ELF-1 (cell line): ENCODE measurements at places on chromosomes 5 and 9.

- DNase-seq = no peak
Observed at GRCh38 chr5:27341342-27341741, 303.0 kb upstream of the CDH9 start.

GRCh38 chr5:93209476-93209875, 371.5 kb downstream of the NR2F1-AS1 start:
- no peak for DNase-seq

DNA sequence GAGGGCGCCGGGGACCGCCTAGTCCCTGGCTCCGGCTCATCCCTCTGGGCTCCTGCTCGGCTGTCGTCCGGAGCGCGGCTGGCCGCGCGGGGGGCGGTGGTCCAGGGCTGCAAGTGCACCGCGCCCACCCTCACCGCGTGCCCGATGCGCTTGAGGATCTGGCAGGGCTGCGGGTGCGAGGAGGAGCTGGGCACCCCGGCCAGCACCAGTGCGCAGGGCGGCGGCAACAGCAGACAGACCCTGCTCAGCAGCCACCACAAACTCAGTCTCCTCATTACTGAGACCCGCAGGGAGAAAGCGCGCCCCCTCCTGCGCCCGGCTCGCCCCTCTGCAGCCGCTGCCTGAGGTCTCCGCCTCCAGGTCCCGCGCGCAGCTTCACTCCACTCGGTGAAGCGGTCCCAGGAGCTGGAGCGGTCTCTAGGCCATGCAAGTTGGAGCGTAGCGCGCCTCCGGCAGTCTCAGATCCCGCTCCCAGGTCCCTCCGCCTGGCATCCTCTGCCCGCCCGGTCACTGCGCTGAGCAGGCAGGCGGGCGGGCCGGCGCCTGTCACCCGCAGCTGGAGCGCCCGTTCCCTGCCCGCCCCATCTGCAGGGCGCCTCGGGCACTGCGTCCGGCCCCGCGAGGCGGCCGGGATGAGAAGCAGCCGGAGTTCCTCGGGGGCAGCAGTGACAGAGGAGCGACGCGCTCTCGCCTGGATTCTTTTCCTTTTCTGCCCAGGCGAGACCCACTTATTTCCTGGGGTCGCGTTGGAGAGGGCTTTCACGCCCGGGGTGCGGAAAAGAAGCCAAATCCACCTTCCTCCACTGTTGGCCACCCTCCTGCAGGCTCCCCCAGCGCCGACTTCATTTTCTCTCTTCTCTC, 512 bp downstream of the GRIN3A start:
- DNase-seq = peak; percentile 26

DNA sequence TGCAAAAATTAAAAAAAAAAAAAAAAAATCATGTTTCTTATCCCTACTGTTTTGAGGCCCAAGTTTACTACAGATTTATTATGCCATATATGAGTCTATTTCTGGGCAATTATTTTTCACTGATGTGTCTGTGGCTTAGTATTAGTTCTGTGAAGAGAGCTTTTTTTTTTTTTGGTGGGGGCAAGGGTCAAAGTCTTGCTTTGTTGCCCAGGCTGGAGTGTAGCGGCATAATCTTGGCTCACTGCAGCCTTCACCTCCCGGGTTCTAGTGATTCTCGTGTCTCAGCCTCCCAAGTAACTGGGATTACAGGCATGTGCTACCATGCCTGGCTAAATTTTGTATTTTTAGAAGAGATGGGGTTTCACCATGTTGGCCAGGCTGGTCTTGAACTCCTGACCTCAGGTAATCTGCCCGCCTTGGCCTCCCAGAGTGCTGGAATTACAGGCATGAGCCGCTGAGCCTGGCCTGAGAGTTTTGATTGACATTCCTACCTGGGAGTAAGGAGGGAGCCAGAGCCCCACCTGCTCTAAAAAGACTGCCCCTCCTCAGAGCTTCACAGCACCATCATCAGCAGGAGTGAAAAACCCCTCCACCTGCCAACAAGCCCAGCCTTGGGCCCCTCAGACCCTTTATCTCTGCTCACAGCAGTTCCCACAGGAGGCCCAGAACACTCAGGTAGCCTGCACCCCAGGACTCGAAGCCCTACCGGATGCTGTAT, 36.1 kb upstream of the JADE2 start:
- DNase-seq = no peak

GRCh38 chr9:132341177-132341840, 13.5 kb downstream of the SETX start:
- DNase-seq = no peak

GRCh38 chr5:148384380-148384737, 601 bp downstream of the FBXO38 start:
- DNase-seq = no peak

GRCh38 chr5:105639068-105639467, 2031.7 kb downstream of the EFNA5 start:
- peak; percentile 88 for DNase-seq

DNA sequence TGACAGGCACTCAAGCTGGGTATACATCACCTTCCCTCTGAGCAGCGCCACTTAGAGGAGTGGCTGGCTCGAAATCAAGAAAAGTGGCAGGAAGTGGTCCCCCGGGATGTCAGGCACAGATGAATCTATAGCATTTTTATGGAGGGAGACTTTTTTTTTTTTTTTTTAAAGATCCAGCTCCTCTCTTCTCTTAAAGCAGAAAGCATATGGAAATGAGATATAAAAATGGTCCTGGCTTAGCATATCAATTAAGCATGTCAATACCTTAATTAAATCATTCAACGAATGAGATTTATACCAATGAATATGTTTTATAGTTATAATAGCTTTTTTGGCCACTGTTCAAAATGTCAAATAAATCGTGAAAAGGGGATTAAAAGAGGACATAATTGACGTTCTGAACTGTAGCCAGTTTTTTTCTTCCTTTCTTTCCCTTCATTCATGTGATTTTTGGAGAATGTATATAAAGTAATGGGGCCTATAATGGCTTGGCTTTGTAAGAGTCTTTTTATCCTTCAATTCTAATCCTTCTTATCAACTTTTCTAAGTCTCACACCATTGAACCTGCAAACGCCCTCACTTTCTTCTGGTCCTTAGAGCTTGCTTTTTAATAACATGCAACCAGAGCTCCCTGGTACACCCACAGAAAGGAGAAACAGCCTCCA, 319.2 kb upstream of the PANK3 start:
- DNase-seq = no peak

DNA sequence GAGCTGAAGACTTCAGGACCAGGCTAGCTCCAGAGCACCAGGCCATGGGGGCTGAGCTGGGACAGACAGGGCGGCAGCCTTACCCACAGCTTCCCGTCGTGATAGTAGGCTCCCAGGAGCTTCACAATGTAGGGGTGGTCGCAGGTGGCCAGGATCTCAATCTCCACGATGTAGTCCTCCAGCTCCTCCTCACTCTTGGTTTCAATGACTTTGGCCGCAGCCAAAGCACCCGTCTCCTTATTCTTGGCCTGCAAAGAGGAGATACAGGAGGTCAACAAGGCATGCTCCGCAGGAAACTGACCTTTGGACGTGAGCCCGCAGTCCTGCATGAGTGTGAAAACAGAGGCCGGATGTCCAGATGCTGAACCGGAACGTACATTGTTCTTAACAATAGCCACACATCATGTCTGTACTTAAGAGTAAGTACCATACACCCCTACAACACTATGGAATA, 31.5 kb downstream of the STK10 start:
- DNase-seq = no peak

DNA sequence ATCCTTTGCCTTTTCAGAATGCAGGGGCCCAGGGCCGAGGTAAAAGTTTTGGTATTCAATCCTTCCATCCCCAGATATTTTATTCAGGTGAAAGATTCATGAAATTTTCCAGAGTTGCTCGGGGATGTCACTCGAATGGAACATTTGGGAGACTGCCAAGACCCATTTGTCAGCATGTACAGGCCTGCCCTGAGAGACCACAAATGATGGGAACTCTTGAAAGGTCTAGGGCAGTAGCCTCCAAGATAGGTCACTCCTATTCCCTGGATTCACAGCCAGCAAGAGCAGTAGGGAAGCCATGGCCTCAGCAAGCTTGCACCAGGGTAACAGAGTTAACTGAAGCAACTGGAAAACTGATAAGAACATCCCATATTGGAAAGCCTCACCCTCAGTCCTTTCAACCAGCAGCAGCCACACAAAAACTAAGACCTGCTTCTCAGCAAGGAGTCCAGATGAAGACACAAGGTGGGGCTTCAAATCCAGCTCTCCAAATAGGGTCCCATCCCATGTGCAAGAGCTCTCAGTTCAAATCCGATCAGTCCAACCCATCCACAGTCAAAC, 12.5 kb downstream of the CARD6 start:
- DNase-seq = no peak

DNA sequence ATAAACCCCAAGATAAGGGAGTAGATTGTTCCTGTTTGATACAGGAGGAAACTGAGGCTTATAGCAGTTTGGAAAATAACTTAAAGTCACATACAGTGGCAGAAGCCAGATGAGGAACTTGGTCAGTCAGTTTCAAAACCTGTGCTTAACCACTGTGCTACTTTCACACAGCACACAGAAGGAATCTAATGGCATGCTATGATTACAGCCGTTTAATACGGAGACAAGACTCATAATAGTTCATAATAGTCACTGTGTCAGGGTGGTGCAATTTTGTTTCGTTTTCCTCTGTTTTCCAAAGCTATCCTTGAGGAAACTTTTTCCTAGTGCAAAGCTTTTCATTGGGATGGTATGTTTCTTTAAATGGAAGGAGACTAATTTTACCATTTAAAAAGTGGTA, 112.3 kb downstream of the GCNT1 start:
- DNase-seq = no peak

DNA sequence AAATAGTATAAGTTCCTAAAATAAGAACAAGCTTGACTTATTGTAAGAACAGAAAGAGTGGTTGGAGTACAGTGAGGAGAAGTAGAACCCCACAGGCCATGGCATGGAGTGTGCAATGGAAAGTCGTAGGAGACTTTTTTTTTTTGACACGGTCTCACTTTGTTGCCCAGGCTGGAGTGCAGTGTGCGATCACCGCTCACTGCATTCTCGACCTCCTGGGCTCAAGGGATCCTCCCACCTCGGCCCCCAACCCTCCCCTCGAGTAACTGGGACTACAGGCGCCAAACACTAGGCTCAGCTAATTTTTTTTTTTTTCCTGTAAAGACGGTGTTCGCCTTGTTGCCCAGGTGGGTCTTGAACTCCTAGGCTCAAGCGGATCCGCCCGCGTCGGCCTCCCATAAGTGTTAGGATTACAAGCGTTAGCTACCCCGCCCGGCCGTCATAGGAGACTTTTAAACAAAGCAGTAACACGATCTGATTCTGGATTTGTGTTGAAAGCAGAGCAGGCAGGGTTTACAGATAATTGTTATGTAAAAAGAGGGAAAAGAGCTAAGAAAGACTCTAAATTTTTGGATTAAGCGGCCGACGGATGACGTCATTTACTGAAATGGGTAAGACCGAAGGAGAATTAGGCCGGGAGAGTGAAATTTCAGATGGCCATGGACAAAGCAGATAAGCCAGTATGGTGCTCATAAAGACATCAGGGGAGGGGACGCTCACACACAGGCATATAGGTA, 752 bp downstream of the TSTD2 start:
- peak; percentile 84 for DNase-seq

DNA sequence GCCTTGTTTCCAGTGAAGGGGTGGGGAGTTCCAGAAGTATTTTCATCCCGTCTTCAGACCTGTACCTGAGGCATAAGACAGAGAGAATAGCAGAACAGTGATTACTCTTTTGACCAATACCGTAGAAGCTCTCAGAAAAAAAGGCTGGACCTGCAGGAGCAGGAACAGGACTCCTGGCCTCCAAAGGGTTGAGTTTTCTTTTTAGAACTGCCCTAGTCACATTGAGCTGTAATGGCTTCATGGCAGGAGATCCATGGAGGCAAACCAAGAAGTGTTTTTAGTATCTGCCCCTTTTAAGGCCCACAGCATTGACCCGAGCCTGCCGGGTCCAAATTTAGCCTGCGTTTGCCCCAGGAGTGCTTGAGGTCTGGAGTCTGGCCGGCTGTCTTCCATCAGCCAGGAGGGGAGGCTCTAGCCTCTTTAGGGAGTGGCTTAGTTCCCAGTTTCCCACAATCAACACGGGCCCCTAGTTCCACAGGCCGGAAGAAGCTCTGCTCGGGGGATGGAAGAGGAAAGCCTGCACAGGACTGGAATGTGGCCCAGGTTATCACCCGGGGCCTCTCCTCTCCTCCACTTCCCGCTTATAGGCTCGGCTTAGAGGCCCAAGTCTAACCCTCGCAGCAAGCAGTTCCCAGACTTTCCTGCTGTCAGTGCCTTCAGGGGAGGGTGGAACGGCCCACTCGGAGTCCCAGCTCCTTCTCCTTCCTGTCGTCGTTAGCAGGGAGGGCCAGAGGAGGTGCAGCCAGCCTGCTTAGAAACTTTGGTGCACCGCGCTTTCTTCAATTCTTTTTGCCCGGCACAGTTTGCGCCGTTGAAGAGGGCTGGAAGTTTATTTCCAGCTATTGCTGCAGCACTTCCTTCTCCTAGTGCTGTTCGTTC, 80.7 kb downstream of the C9orf152 start:
- peak; percentile 94 for DNase-seq

DNA sequence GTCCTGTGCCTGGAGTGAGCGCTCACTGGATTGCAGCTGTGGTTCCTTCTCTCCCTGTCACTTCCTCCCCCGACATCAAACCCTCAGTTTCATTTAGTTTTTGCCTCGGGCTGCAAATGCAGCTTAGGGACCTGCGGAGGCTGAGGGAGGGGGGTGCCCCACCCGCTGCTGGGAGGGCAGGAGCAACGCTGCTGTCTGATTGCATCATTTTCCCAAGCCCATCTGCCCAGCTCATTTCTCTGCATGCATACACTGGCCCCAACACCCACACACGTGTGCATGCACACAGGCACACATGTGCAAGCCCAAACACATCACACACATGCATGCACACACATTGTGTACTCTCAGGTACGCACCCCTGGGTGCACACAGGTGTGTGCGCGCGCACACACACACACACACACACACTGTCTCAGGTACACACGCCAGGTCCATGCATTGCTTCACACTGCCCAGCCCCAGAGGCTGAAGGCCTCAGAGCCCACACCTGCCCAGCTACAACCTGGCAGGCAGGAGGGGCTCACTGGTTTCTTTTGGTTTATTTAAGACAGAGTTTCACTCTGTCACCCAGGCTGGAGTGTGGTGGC, 3.4 kb downstream of the ASS1 start:
- peak; percentile 70 for DNase-seq

DNA sequence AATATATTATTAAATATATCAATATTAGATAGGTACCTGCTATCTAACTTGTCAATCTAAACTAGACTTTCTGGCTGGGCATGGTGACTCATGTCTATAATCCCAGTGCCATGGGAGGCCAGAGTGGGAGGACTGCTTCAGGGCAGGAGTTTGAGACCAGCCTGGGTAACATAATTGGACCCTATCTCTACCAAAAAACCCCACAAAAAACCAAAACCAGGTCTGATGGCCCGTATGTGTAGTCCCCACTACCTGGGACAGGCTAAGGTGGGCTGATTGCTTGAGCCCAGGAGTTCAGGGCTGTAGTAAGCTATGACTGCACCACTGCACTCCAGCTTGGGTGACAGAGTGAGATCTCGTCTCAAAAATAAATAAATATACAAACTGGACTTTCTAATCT, 55.0 kb downstream of the PJA2 start:
- DNase-seq = no peak

GRCh38 chr5:56088967-56089829, 94.4 kb upstream of the IL6ST start:
- DNase-seq = peak; percentile 62

- DNase-seq = no peak
Observed at GRCh38 chr5:175484829-175485228, 6.5 kb downstream of the SFXN1 start.

GRCh38 chr9:86406366-86406765, 52.2 kb upstream of the TUT7 start:
- DNase-seq = no peak

- no peak for DNase-seq
Observed at GRCh38 chr9:4936823-4937222, 48.2 kb upstream of the JAK2 start.
